ENCODE measurements at places on chromosomes 7 and 10.

DNA sequence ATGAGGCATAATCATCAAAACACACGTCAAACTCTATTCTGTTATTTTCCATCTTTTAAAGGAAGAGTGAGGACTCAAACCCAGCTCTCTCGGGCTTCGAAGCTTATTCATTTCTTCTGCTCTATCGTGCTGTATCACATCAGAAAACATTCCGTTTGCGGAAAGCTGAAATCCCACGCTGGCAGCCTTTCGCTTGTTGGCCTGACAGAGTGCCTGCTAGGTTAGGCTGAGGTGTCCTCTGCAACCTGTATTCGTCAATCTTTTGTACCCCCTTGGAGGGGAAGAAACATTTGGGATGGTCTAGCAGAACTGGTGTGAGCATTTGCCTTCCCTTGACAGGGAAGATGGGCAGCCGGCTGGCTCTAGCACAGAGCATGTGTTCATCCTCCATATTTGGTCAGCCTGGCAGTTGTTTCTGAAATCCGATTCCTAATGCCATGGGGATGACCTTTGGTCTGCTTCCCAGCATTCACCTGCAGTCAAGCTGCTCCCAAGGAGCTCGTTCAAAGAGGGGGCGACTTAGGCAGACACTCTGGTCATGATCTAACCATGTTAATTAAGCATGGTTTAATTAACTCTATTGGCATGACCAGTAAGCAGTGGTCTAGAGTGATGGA, 55.2 kb downstream of the TACC2 start:
- DNase-seq = peak; percentile 35

DNA sequence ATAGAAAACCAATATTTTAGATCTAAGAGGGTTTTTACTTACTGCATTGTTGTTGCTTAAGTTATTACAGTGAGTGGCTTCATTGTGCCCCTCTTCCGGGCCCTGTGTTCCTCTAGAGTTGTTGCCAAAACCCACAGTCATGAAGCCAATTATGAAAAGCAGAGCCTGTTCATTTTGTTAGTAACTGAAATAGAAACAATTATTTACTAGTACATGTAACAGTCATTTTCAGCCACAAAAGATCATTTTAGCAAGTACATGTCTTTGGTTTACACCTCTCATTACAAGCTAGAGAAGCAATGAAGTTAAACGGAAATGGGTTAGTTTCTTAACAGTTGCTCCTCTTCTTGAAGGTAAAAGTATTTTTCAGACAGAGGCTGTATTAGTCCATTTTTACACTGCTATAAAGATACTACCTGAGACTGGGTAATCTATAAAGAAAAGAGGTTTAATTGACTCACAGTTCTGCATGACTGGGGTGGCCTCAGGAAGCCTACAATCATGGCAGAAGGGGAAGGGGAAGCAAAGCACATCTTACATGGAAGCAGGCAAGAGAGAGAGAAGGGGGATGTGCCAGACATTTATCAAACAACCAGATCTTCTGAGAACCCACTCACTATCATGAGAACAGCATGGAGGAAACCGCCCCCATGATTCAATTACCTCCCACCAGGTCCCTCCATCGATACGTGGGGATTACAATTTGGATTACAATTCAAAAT, 380.5 kb downstream of the SFMBT2 start:
- DNase-seq = no peak

DNA sequence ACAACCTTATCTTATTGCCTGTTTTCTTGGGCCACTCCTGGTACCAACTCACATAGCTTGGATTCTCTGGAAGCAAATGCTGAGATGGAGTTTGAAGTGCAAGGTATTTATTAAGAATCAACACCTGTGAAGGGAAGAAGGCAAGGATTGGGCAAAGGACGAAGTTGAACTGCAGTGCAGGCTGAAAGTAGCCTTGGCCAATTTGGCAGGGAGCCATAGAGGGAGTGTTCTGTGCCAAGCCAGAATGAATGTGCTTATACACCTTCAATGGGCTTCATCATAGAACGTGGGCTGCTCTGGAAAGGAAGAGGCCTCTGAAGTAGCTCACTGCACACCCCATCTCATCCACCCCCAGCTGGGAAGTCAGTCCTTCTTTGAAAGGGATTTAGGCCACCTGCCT, 79.8 kb upstream of the IFRD1 start:
- DNase-seq = no peak

- no peak for DNase-seq
Observed at GRCh38 chr7:128405471-128406313, 4.1 kb downstream of the IMPDH1 start.

- DNase-seq = no peak
Observed at GRCh38 chr7:110975486-110975885, 115.4 kb upstream of the LRRN3 start.

DNA sequence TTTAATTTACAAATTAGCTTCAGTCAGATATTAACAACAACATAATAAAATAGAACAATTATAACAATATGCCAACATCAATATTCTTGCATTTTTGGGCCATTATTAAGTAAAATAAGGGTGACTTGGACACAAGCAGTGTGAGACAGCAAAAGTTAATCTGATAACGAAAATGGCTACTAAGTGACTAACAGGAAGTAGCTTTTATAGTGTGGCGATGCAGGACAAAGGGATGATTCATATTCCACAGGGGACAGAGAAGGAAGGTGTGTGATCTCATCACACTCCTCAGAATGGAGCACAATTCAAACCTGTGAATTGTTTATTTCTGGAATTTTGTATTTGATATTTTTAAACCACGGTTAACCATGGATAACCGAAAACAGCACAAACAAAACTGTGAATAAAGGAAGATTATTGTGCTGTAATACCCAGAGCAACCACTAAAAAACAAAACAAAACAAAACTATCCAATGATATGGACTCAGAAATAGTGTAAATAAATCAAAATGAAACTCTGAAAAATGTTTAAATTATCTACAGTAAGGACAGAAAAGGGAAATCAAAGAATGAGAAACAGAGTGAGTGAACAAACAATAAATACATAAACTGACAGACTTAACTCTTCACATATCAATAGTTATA, 66.9 kb upstream of the TFEC start:
- peak; percentile 75 for DNase-seq

GRCh38 chr7:111697771-111698170, 135.5 kb upstream of the IMMP2L start:
- no peak for DNase-seq

DNA sequence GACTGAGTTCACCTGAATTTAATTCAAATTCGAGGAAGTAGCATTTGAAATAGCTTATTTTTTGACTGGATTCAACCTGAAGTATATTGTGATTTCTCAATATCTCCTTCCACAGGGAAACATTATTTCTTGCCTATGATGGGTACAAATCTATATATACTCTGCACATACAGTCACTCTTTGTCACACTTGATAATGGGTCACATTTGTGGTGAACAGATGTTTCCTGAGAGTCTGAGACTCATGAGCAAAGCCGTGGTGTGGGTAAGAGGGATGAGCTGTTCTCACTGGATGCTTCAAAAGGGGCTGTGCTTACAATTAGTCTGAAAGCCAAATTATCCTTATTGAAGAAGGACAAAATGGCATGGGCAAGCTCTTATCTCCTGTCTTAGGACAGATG, 18.0 kb upstream of the TBXAS1 start:
- no peak for DNase-seq

GRCh38 chr10:123301077-123301857, 147.1 kb downstream of the BUB3 start:
- peak; percentile 5 for DNase-seq

GRCh38 chr7:2209146-2209960, 23.4 kb downstream of the MAD1L1 start:
- DNase-seq = peak; percentile 62

GRCh38 chr7:88401009-88401623, 94.4 kb upstream of the STEAP4 start:
- no peak for DNase-seq

DNA sequence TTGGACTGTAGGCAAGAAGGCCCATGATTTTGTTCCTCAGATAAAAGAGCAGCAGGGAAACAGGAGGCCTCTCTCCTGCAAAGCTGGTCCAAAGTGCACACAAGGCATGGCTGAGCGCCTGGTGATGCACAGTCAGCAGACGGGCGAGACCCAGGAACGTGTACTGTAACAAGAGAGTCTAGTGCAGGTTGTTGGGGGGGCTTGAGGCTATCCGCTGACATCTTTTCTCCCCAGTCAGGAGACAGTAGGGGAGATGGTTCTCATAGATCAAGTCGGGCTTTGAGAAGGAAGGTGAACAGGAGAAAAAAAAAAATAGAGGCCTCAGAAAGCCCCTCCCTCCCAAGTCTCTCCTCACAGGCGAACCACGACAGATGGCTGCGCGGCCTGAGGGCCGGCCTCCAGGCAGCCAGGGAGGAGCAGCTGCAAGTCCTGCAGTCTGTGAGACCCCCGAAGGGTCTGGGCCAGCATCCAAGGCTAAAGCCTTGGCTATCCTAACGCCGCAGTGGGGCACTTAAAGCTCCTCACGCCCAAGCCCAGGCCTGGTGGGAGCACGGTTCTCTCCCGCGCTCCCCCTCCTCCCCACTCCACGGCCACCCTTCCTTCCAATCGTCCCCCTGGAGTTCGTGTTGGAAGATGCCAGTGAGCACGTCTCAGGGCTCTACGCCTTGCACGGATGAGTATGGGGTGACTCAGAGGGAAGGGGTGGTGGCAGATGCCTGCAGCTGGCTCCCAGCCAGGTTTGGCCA, 68.3 kb downstream of the PRKAG2 start:
- no peak for DNase-seq

DNA sequence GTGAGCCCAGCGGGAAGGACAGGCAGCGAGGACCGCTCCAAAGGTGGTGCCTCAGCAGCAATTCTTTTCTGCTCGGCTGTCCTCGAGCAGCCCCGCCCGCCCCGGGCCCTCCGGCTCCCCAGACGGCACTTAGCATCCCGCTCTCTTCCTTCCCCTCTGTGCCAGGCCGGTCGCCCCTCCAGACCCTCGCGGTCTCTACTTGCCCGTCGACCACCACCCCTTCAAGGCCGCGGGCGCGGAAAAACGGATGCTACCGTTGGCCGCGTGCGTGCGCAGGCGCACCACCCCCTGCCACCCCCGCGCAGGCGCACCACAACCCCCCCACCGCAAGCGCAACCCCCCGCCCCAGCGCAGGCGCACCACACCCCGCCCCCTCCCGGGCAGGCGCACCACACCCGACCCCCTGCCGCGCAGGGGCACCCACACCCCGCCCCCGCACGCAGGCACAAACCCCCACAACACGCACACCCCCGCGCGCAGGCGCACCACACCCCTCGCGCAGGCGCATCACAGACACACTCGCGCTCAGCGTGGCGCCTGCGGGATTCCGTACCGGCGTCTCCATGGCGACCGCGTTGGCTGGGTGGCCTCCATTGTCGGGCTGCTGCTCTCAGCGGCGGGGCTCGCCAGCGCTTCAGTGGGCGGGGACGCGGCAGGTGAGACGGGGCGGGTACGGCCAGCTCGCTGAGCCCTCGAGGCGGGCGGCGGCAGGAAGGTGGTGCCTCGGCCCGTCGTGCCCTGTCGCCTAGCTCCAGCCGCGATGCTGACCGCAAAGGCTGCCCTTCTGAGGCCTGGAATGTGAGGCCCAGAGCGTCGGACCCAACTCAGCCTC, at the start of gene LRRC27:
Gene LRRC27 (plus strand): TSS at position 593 of the 832 bp plus-strand sequence. CDS start 1,332 bp downstream, outside the sequence.
- DNase-seq = peak; percentile 97

- no peak for DNase-seq
Observed at GRCh38 chr10:30127120-30127541, 67.7 kb upstream of the JCAD start.

DNA sequence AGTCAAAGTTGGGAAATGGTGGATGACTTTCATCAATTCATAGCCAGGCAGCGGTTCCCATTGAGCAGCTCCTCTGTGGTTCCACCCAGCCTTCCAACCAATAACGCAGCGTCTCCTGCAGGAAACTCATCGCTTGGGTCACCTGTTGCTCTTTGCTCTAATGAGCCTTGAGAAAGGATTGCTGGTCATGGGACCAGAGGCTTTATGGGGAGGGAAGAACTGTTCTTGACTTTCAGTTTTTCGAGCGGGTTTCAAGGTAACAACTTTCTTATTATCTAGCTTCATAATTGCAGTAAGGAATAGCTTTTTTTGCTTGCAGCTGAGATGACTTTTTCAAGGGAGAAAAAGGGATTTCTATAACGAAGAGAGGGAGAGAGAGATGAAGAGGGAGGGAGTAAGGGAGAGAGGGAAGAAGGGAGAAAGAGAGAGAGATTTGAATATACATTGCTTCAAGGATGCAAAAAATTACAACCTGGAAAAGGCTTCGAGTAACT, 405 bp upstream of the ENTPD1 start:
- no peak for DNase-seq

DNA sequence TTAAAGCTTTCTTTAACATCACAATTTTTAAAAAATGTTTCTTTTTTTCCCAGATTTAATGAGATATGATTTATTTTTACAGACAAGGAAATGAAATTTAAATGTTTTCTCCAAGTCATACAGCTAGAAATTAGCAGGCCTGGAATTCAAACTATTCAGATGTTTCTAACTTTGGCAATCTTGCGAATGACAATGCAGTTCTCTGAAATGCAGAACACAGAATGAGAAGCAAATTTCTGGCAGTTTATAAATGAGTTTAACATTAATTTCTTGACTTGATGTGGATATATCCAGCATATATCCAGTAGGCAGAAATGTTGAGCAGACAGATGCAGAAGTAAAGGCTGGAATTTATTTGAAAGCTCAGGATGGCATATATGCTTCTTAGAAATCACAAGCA, 227.5 kb downstream of the THSD7A start:
- no peak for DNase-seq

- no peak for DNase-seq
Observed at GRCh38 chr7:28222636-28223035, 42.0 kb upstream of the JAZF1 start.

DNA sequence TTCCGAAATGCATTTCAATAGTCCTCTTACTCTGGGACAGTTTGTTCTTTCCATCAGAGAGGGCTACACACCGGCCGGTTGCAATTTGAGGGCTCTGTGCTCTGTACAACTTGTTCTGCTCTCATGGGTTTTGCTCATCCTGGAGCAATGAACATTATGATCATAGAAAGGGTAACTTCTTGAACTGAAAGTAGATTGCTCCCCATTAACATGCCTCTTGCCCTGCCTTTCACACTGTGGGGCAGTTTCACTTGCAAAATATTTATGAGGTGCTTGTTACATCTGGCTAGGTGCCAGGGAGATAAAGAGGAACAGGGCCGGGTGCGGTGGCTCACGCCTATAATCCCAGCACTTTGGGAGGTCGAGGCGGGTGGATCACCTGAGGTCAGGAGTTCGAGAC, 97.3 kb upstream of the MPP7 start:
- no peak for DNase-seq

GRCh38 chr7:33842150-33842549, 63.2 kb upstream of the BMPER start:
- DNase-seq = no peak

All from astrocyte of the spinal cord (primary cell).